Neuronal stem cell (in vitro differentiated cells): ENCODE measurements at places on chromosomes 5 and 9.

- no peak for DNase-seq
These were observed 53.8 kb downstream of the SREK1 start for GRCh38 chr5:66197764-66198405.

GRCh38 chr9:135085830-135086546 lies 1.5 kb upstream of the OLFM1 start:
- DNase-seq: peak; percentile 81

DNA sequence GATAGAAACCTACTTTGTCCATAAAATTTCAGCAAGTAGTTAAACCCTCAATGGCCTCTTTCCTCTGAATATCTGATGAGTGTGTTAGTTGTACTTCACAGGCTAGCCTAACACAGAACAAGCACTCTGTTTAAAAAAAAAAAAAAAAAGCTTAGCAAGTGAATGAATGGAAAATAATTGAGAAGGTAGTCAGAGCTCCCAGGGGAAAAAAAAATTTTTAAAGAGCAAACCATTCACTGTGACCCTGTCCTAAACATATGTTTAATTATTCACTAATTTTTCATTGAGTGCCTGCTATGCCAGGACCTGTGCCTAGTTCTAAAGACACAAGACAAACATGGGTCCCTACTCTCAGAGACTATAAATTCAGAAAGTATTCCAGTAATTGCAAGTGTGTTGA lies 69.3 kb downstream of the SH3RF2 start:
- no peak for DNase-seq

DNA sequence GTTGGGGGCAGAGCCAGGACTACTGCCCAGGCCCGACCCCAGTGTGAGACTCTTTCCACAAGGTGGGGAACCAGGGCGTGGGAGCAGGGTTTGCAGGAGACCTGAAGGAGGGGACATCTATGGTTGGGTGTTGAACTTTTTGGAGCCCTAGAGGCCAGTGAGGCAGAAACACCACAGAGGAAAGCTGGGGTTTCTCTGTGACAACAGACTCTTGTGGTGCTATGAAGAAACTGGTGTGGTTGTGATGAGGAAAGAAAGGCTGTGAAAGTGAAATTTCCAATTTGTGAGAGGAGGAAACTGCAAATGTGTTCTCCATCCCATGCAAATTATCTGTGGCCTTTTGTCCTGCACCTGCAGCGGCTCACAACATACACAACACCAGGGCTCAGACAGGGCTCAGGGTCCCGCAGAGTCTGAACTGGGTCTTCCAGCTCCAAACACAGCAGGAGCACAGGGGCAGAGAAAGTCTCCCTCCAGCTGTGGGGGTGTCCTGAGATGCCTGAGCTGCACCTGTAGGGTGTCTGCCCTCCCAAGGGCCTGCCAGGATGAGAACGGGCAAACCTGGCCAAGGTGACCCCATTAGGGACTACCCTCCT lies 51.4 kb upstream of the GRHPR start:
- DNase-seq: no peak

DNA sequence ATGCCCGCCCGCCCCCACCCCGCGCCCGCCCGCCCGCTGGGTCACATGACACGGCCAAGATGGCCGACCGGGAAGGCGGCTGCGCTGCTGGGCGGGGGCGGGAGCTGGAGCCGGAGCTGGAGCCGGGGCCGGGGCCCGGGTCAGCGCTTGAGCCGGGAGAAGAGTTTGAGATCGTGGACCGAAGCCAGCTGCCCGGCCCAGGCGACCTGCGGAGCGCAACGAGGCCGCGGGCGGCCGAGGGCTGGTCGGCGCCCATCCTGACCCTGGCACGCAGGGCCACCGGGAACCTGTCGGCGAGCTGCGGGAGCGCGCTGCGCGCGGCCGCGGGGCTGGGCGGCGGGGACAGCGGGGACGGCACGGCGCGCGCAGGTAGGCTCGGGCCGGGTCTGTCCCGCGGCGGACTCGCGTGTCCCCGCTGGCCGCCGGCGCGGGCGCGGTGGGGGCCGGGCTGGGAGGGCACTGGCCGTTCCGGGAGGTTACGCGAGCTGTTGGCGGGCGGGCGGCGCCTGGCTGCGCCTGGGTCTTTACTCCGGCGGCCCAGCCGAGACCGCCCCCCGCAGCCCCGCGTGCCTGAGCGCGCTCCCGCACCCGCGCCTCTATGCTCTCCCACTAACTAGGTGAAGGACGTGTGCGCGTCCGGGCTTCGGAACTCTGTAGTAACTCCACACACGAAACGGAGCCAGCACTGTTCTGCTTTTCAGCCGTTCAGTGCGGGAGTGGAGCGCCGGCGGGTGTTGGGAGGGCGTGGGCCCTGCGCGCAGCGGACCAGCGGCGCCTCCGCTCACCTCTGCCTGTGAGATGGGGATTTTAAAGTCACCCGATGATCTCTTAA lies at the start of gene RUFY1:
Gene RUFY1, plus strand, starts transcription at position 44 of the 832 bp plus-strand sequence. Its CDS starts 16 bp downstream, at position 60.
- peak; percentile 69 for DNase-seq

DNA sequence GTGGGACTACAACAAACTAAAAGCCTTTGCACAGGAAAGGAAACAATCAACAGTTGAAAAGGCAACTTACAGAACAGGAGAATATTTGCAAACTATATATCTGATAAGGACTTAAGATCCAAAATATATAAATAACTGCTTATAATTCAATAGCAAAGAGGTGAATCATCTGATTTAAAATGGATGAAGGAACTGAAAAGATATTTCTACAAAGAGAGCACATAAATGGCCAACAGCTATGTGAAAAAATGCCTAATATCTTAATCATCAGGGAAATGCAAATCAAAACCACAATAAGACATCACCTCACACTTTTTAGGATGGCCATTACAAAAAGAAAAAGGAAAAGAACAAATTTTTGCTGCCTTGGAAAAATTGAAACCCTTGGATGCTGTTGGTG lies 100.4 kb downstream of the LURAP1L start:
- no peak for DNase-seq
